ENCODE measurements at places on chromosomes 6 and 20.

- no peak for DNase-seq
Measured at GRCh38 chr6:134315974-134316441, 1.9 kb downstream of the SGK1 start.

GRCh38 chr6:88114838-88115237 lies 51.3 kb downstream of the CNR1 start:
- no peak for DNase-seq

DNA sequence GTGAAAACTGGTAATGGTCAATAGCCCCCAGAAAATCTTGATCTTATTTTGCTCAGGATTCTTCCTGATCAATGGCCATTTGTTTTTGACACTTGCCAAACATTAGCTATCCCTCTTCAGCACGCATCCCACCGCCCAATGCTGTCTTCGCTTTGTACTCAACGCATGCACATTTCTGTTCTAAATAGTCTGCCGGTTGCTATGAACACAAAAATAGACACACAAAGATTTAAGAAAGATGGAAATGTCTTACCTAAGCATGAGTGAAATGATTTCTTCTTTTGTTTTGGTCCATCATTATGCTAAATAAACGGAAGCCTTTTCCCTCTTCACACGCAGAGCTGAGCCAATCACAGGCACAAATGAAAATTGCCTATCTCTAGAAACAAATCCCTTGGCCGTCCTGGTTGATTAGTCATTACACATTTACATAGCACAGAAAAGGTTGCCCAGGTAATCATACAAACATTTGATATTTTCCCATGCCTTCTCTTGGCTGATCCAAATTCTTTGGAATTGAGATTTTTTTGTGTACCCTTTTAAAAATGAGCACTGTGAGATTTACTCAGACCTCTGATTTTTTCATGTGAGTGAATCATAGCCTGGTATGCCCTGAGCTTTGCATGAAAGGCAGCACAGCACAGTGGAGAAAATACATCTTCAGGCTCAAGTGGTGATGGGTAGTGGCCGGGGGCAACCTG lies 70.5 kb upstream of the FAM184A start:
- no peak for DNase-seq

DNA sequence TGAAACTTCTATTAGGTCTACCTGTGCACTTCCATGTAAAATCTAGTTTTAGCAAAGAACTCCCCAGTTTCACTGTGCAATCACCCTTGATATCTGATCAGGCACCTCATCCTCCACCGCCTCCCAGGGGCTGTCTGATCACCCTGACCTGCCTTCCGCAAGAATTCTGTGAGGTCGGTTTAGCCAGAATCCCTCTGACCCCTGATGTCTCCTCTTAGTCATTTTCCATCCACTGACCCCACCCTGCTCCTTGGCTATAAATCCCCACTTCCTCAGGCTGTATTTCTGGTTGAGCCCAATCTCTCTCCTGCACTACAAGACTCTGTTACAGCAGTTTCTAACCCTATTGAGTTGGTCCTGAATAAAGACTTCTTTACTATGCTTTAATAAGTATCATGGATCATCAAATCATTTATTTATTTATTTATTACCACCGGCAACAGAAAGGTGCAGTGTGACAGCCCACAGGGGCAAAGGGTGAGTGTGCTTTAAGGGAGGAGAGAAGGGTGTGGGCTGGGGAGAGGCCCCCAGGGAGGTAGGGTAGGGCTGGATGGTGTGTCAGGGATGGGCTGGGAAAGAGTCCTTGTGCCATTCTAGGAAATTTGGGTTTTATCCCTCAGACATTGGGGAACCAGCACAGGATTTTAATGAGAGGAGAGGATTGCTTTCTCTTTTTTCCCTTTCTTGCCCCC lies 11.2 kb upstream of the SERPINB6 start:
- DNase-seq: no peak

DNA sequence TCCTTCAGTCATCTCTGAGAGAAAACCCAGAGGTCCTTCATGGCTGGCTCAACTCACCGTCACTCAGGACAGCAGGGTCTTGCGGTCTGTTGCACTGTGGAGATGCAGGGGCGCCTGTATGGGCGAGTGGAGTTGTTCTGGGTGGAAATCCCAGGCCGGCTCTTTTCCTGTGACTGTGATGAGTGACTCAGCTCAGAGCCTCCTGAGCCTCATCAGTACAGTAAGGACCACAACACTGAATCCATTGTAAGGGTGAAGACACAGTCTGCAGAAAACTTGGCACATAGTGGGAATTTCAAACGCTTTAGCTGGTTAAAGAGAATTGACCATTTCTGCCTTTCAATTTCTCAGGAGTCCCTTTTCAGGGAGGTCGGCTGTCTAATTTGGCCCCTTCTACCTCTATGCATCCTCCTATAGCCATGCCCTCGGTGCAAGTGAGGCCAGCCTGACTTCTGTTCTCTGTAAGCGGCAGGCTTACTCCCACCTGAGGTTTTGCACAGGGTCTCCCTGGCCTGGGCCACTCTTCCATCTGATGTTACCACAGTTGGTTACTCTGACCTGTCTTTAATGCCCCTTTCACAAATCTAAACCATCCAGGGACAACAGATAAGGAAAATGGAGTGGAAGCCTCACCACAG lies 35.5 kb upstream of the TBXT start:
- DNase-seq: no peak

GRCh38 chr20:35474303-35474871 lies 19.0 kb downstream of the CEP250 start:
- no peak for DNase-seq

DNA sequence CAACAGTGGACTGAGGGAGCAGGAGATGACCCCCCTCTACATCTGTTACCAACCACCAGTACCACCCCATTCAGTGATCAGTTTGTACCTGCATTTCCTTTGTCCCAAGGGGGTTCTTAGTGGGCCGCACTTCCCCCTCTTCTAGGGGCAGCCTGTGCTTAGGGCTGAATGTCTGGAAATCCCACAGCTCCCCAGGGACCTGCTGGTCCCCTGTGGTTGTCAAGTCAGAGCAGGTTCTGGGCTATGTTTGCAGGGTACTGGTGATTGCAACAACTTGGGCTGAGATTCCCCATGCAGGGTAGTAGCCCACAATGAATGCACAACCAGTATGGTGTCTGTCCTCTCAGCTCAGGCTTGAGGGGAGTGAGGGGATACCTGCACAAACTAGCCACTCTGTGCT lies 39.7 kb upstream of the COL10A1 start:
- no peak for DNase-seq

DNA sequence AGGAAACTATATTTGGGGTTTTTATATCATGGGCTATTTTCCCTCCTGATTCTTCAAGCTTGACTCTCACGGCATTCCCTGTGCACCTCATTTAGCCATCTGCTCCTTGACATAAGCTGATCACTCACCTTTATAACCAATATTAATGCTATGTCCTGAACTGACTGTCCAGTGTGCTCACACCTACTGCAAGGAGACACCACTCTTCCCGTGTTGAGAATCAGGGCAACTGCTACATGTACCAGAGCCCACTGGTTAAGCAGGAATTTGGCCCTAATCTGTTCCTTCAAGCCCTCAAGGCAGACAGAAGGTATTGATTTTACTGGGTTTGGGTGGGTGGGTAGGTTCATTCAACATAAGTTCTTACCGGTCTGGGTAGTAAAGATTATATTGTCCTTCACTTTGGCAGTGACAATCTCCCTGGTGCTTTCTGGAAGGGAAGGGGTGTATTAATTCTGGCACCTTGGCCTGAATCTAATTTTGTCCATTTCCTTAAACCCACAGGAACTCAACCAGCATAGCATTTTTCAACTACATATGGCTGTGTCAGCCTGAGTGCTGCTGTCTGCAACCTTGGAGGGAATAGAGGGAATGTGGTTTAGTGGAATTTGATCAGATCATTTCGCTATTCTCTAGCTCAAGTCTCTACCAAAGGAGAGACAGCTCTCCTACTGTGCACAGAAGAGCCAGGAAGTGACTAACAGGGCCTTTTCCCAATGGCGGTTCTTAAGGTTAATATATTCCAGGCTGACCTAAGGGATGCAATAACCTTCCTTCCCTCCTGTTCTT lies 293.2 kb downstream of the BTBD9 start:
- no peak for DNase-seq

GRCh38 chr20:39775110-39775509 lies 813.0 kb downstream of the DHX35 start:
- no peak for DNase-seq

GRCh38 chr6:138959521-138959920 lies 28.5 kb downstream of the REPS1 start:
- DNase-seq: no peak

DNA sequence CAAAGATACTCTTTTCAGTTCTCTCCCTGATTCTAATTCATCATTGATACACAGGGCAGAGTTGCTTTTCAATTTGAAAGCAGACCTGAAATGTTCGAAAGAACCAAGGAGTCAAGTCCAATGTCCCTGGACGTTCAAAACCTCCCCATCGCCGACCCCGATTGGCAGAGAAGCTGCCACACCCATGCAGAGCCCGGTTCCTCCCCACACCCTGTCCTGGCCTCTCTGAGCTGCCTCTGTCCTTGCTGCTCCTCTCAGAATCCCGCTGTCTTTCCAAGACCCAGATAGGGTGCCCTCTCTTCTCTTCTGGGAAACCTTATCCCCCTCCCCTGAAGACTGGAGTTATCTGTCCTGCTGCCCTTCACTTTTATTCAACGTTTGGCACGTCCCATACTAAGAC lies 52.3 kb upstream of the CITED2 start:
- DNase-seq: no peak

DNA sequence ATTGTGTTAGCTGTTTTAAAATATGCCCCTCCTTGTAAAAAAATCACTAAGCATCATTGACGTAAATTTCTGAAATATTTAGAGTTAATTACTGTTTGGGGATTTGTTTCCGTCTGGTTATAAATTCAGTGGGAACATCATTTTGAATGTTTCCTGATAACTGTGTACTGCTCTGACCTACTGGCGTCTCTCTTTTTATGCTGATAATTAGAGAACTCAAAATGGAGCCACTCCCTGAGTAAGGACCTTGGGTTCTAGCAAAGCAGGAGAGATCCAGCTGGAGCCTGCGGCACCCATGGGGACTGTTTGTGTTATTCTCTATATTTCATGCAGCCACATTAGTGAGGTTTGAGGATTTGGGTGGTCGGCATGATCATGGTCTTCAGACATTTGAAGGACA lies 124.9 kb downstream of the SOBP start:
- no peak for DNase-seq

DNA sequence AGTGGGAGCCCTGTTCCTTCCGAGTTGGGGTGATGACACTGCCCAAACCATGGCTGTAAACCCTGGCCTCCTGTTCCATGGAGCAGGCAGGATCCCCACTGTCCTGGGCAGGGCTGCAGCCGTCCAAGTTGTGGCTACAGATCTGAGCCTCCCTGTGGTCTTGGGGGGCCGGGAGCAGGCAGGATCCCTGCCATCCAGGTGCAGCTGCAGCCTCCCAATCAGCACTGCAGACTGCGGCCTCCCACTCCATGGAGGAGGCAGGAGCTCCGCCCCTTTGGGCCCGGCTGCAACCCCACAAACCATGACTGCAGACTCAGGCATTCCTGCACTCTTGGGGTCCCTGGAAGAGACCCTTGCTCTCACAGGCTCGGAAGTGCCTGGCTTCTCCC lies 872.1 kb upstream of the GJE1 start:
- DNase-seq: no peak

DNA sequence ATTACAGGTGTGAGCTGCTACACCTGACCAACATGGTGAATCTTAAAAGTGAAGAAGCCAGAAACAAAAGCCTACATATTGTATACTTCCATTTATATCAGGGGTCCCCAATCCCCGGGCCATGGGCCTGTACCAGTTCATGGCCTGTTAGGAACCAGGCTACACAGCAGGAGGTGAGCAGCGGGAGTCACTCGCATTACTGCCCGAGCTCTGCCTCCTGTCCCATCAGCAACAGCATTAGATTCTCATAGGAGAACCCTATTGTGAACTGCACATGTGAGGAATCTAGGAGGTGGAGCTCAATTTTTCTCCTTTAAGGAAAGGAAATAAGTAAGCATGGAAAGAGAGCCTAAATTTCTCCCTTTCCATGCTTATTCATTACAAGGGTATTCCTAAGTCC lies 21.7 kb downstream of the CSNK2A1 start:
- DNase-seq: no peak

- DNase-seq: no peak
Measured at GRCh38 chr6:16690608-16691142, 70.6 kb downstream of the ATXN1 start.

GRCh38 chr6:36469946-36470345 lies 27.1 kb downstream of the KCTD20 start:
- no peak for DNase-seq

- DNase-seq: no peak
Measured at GRCh38 chr6:87922196-87922946, 125.3 kb upstream of the SPACA1 start.

- DNase-seq: peak; percentile 78
Measured at GRCh38 chr6:27608916-27609883, 136.3 kb upstream of the ZNF184 start.

DNA sequence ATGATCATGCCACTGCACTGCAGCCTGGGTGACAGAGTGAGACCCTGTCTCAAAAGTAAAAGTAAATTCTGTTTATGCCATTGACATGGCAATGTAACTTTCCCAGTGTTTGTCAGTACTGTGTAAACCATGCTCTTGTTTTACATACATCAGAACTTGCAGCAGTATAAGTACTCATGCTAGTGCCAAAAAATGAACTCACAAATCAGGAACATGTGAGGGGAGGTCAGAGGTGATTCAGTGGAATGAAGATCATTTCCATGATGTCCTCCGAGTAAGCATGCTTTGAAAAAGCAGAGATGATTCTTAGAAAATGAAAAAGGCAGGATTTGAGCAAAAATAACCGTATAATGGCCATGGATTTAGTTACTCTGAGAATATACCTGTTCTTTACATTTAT lies 81.9 kb downstream of the ANKS1A start:
- DNase-seq: no peak

GRCh38 chr6:148211777-148212324 lies 130.8 kb upstream of the SASH1 start:
- DNase-seq: no peak

GRCh38 chr6:47595785-47596184 lies 102.6 kb upstream of the ADGRF4 start:
- DNase-seq: peak; percentile 48

DNA sequence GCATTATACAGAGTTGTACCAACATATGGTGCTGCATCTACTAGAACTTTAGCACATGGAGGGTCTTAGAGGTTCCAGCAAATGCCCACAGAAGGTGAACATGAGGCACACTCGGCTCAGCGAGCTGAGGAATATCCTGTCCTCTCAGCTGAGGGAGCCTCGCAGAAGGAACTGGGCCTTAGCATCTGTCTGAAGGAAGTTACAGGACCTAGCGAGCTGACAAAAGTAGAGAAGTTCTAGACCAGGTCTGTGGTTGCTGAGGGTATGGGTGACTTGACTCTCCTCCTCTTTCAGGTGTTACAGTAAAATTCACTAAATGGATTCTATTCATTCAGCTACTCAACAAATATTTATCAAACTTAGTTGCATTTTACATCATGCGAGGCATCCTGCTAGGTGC lies 157.2 kb downstream of the ZDHHC14 start:
- no peak for DNase-seq

DNA sequence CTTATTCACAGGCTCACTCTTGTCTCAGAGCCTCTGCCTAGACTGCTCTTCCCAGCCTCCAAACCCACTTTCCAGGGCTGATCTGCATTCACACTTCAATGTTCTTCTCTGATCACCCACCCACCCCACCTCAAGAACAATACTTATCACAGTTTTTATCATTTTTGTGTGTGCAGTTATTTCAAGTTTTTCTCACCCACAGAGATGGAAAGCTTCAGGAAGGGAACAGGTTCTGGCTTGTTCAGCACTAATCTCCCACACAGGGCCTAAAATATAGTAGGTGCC lies 160.9 kb downstream of the MRPL14 start:
- DNase-seq: no peak

- DNase-seq: no peak
Measured at GRCh38 chr6:57104336-57104735, 14.3 kb downstream of the ZNF451 start.

GRCh38 chr6:108068618-108069017 lies 5.9 kb downstream of the OSTM1 start:
- no peak for DNase-seq
